ENCODE measurements at places on chromosomes 7 and 10.

DNA sequence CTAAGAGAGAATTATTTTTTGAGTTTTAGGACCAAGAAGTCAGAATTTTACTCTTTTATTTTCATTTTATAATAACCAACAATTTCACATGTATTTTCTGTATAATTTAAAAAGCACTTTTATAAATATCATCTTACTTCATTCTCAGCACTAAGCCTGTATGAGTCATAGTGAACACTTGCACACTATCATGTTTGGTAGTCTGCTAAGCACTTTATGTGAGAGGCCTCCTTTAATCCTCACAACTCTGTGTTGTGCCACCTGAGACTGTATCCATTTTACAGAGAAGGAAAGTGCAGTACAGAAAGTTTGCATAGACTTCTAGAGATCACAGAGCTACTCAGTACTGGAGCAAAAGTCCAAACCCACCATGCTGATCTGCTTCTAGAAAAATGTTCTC, 939.6 kb downstream of the NRG3 start:
- peaks cover 4% of the 10 kb centered on the region for H3K36me3 ChIP-seq
- H3K27me3 ChIP-seq, result peaks cover 1% of the 10 kb centered on the region

- no peak overlapping the region for H3K27ac ChIP-seq
- no peak overlapping the region for H3K4me3 ChIP-seq
- no peak for DNase-seq
- no peaks in the 10 kb centered on the region for H3K27me3 ChIP-seq
These were observed 36.9 kb downstream of the CAPZA2 start for GRCh38 chr7:116899308-116899707.

DNA sequence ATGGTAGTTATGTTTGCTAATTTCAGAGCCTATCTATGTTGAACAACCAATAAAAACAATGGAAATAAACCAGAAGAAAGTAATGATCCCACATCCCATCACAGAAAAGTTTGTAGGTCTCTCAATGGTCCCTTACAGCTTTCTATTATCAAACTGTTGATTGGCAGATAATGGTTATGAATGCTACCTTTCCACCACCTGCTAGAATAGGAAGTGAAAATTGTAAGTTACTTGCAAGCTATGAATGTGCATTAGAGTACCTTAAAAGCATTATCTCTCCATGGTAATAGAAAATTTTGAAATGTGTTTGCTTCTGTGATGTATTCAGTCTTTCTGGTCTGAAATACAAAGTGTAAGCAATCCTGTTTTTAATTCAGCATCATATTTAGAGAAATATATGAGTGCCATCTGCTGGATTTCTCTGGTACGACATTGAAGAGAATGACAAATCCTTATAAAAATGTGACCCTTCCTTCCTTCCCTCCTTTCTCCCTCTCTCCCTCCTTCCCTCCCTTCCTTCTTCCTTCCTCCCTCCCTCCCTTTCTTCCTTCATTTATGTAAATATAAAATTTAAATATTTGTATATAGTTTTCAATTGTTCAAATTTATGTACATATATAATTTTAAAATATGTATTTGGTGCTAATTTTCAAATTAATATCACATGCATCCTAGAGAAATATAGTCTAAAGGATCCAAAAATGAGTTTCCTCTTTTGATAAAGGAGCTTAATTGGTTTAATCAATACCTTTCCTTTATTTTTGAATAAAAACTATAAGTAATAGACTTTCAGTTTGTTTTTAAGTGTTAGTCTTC, 41.4 kb upstream of the PNLIPRP3 start:
- H3K27me3 ChIP-seq, result no peaks in the 10 kb centered on the region
- peaks cover 22% of the 10 kb centered on the region for H3K4me1 ChIP-seq
- H3K36me3 ChIP-seq, result no peaks in the 10 kb centered on the region
- DNase-seq, result no peak
- H3K27ac ChIP-seq, result no peak overlapping the region
- no peak overlapping the region for H3K4me3 ChIP-seq

DNA sequence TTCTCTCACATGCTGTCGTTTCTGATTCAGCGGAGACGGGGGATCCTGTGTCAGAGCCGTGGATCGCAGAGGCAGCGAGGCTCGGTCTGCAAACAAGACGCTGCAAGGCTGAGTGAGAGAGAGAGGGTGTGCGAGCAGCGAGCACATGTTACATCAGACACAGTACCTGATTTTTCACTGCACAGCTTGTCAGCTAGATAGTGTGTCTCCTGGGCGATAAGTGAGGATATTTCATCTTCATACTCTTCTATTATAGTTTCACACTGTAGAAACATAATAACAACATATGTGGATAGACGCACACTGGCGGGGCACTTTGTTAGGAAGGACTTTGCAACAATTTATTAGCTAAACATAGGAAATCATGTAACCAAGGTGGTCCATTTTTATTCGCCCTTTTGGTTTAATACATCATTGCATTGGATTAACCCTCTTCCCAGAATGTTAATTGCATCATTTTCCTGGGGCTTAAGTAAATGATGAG, 39.5 kb downstream of the CNPY1 start:
- H3K36me3 ChIP-seq, result no peaks in the 10 kb centered on the region
- H3K27ac ChIP-seq, result no peak overlapping the region
- H3K4me3 ChIP-seq, result peak overlapping the region; percentile 55
- DNase-seq, result peak; percentile 62
- H3K4me1 ChIP-seq, result peaks cover 8% of the 10 kb centered on the region

Data from glutamatergic neuron (in vitro differentiated cells).